Suprapubic skin (tissue), 4 donors: ENCODE measurements at places on chromosomes 2 and 18.

GRCh38 chr2:200839513-200839912 lies 24.9 kb downstream of the CLK1 start:
- H3K4me3 ChIP-seq = no peak overlapping the region
- H3K36me3 ChIP-seq = no peaks in the 10 kb centered on the region
- no peak for DNase-seq
- no peaks in the 10 kb centered on the region for H3K27me3 ChIP-seq

DNA sequence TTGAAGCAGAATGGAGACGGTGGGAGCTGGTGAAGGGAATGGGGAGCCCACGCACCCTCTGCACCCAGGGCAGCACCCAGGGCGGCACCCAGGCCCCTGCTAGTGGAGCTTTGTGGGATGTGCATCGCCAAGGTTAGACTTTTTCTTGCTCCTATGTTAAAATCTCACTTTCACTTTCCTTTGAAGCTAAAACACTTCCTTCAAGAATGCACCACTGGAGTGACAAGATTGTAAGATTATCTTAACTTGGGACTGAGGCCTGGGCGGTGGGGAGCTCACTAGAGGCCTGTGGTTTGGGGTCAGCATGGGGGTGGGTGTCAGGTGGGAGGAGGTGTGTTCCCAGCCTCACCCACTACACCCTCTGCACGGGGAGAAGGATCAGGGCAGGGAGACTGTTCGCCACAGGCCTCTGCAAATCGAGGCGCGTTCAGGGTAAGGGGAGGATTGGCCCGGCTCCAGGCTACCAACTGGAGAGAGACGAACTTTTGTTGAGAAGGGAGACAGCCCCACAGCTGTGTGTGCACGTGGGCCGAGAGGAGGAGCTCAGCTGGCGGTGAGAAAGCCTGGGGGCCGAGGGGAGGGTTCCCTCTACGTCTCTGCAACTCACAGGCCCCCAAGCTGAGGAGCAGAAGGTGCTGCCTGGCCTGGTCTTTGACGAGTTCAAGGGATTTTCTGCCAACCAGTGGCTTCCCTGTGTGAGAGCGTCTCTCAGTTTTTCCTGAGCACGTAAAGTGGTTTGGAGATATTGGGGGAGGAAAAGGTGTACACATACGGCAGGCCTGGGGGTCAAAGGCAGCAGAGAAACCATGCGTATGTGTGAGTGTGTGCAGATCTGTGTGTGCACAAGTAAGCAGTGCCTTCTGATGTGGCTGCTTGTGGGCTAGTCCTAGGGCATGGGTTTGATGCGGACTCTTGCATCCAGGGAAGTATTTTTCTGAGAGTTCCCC lies 147.7 kb downstream of the KLHL29 start:
- no peaks in the 10 kb centered on the region for H3K36me3 ChIP-seq
- no peaks in the 10 kb centered on the region for H3K27me3 ChIP-seq
- peaks cover 13% of the 10 kb centered on the region for H3K4me1 ChIP-seq
- H3K27ac ChIP-seq = peak overlapping the region; percentile 41
- H3K4me3 ChIP-seq = no peak overlapping the region

- no peaks in the 10 kb centered on the region for H3K27me3 ChIP-seq
- H3K4me3 ChIP-seq = no peak overlapping the region
- H3K36me3 ChIP-seq = no peaks in the 10 kb centered on the region
- H3K27ac ChIP-seq = no peak overlapping the region
- H3K4me1 ChIP-seq = peaks cover 12% of the 10 kb centered on the region
Observed at GRCh38 chr2:207892716-207893402, 123.2 kb upstream of the FZD5 start.

- H3K4me3 ChIP-seq = no peak overlapping the region
- peak; percentile 73 for DNase-seq
- no peaks in the 10 kb centered on the region for H3K27me3 ChIP-seq
- no peaks in the 10 kb centered on the region for H3K36me3 ChIP-seq
- no peak overlapping the region for H3K27ac ChIP-seq
Observed at GRCh38 chr2:120704696-120705095, 31.0 kb upstream of the GLI2 start.

GRCh38 chr2:239552213-239552926 lies 151.6 kb upstream of the HDAC4 start:
- no peak overlapping the region for H3K4me3 ChIP-seq
- H3K4me1 ChIP-seq = no peaks in the 10 kb centered on the region
- H3K36me3 ChIP-seq = no peaks in the 10 kb centered on the region
- H3K27me3 ChIP-seq = no peaks in the 10 kb centered on the region

- H3K4me3 ChIP-seq = no peak overlapping the region
- DNase-seq = no peak
- no peak overlapping the region for H3K27ac ChIP-seq
- H3K4me1 ChIP-seq = no peaks in the 10 kb centered on the region
- no peaks in the 10 kb centered on the region for H3K27me3 ChIP-seq
- no peaks in the 10 kb centered on the region for H3K36me3 ChIP-seq
Observed at GRCh38 chr18:36734596-36734995, 94.2 kb downstream of the TPGS2 start.

GRCh38 chr2:233799087-233799665 lies 21.0 kb downstream of the MROH2A start:
- no peaks in the 10 kb centered on the region for H3K36me3 ChIP-seq
- peak; percentile 44 for DNase-seq
- H3K4me1 ChIP-seq = no peaks in the 10 kb centered on the region
- H3K4me3 ChIP-seq = no peak overlapping the region
- H3K27me3 ChIP-seq = peaks cover 2% of the 10 kb centered on the region

DNA sequence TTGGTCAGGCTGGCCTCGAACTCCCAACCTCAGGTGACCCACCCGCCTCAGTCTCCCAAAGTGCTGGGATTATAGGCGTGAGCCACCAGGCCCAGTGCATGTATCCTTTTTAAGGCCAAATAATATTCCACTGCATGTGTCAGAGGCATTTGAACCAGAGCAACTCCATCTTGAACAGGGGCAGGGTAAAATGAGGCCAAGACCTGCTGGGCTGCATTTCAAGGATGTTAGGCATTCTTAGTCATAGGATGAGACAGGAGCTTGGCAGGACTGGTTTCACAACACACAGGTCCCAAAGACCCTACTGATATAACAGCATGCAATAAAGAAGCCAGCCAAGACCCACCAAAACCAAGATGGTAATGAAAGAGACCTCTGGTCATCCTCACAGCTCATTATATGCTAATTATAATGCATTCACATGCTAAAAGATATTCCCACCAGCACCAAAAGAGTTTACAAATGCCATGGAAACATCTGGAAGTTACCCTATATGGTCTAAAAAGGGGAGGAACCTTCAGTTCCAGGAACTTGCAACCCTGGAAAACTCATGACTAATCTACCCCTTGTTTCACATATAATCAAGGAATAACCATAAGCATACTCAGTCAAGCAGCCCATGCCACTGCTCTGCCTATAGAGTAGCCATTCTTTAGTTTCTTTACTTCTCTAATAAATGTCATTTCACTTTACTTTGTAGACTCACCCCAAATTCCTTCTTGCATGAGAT lies 204.6 kb downstream of the RAB3GAP1 start:
- no peak overlapping the region for H3K27ac ChIP-seq
- H3K4me1 ChIP-seq = no peaks in the 10 kb centered on the region
- DNase-seq = no peak

DNA sequence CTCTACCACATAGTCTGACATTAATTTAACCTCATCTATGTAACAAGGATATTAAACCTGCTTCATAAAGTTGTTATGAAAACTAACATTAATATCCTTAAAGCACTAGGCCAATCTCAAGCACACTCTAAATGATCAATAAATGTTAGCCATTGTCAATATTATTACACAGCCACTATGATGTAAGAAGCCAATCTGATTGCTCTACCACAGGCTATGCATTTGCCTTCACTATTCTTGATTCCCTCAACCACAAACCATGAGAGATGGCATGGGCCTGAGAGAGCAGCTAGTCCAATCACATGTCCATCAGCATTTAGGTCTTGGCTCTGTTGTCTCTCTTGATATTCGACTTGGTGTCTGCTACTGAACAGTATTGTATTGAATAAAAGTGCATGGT lies 4.2 kb downstream of the SLC25A12 start:
- H3K27me3 ChIP-seq = no peaks in the 10 kb centered on the region
- no peaks in the 10 kb centered on the region for H3K36me3 ChIP-seq
- peaks cover 15% of the 10 kb centered on the region for H3K4me1 ChIP-seq
- no peak overlapping the region for H3K27ac ChIP-seq
- no peak overlapping the region for H3K4me3 ChIP-seq

DNA sequence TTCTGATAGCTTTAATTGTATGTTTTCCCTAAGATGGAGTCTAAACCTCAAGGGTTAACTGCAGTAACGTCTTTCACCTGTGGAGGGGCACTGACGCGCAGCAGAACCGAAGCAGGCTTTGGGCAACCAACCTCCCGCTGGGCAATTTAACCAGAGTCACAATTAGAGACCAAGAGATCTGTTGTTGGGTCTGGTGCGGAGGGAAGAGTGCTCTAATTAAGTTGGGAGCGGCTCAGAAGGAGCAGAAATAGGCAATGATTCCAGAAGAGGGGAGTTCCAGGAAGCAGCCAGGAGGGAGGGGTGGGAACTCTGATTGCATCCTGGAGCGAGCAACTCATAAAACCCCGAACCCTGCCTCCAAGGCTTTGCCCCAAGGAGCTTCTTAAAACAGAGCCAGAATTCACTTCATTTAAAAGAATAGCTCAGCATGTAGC lies 245.8 kb downstream of the PAX3 start:
- H3K27ac ChIP-seq = no peak overlapping the region
- no peaks in the 10 kb centered on the region for H3K4me1 ChIP-seq
- no peak for DNase-seq
- no peaks in the 10 kb centered on the region for H3K36me3 ChIP-seq
- H3K4me3 ChIP-seq = no peak overlapping the region
- peaks cover 77% of the 10 kb centered on the region for H3K27me3 ChIP-seq

DNA sequence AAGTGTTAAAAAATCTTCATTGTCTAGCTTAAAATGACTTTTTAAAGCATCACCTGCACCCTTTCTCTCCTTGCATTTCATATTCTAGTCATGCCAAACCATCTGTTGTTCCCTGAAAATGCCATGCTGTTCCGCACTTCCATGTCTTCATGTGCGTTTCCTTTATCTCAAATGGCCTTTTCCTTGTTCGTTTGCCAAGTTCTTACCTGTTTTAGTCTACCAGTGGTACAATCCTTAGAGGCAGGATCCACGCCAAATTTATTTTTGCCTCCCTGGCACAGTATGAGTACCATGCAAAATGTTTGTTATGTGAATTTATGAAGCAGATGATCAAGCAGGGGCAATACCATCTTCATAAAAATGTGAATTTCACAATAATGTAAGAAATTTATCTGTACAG lies 37.0 kb downstream of the TMEFF2 start:
- DNase-seq = no peak
- H3K27me3 ChIP-seq = no peaks in the 10 kb centered on the region
- no peak overlapping the region for H3K27ac ChIP-seq
- H3K36me3 ChIP-seq = no peaks in the 10 kb centered on the region

GRCh38 chr2:239669181-239669898 lies 268.5 kb upstream of the HDAC4 start:
- no peak overlapping the region for H3K27ac ChIP-seq
- DNase-seq = no peak
- H3K27me3 ChIP-seq = no peaks in the 10 kb centered on the region
- no peaks in the 10 kb centered on the region for H3K36me3 ChIP-seq
- H3K4me3 ChIP-seq = no peak overlapping the region
- peaks cover 14% of the 10 kb centered on the region for H3K4me1 ChIP-seq

- H3K4me3 ChIP-seq = no peak overlapping the region
- no peak overlapping the region for H3K27ac ChIP-seq
- no peak for DNase-seq
Observed at GRCh38 chr2:199977984-199978415, 22.6 kb downstream of the MAIP1 start.

DNA sequence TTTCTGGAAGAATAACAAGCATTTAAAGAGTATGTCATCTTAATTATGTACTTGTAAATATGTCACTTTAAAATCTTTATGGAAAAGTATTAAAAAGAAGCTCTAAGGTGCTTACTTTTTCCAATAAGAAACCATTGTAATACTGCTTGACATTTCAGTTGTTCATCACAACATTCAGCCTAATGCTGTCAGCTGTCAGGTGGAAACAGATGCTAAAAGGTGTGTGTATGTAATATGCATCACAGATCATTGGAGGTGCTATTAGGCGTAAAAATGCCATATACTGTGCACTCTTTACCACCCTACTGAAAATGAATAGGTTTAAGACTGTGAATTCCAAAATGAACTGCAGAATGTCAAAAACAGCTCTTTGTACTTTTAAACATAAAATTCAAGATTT lies 40.3 kb downstream of the METTL8 start:
- no peak overlapping the region for H3K27ac ChIP-seq
- H3K27me3 ChIP-seq = no peaks in the 10 kb centered on the region
- H3K4me3 ChIP-seq = no peak overlapping the region
- no peaks in the 10 kb centered on the region for H3K4me1 ChIP-seq
- no peaks in the 10 kb centered on the region for H3K36me3 ChIP-seq
- DNase-seq = no peak

DNA sequence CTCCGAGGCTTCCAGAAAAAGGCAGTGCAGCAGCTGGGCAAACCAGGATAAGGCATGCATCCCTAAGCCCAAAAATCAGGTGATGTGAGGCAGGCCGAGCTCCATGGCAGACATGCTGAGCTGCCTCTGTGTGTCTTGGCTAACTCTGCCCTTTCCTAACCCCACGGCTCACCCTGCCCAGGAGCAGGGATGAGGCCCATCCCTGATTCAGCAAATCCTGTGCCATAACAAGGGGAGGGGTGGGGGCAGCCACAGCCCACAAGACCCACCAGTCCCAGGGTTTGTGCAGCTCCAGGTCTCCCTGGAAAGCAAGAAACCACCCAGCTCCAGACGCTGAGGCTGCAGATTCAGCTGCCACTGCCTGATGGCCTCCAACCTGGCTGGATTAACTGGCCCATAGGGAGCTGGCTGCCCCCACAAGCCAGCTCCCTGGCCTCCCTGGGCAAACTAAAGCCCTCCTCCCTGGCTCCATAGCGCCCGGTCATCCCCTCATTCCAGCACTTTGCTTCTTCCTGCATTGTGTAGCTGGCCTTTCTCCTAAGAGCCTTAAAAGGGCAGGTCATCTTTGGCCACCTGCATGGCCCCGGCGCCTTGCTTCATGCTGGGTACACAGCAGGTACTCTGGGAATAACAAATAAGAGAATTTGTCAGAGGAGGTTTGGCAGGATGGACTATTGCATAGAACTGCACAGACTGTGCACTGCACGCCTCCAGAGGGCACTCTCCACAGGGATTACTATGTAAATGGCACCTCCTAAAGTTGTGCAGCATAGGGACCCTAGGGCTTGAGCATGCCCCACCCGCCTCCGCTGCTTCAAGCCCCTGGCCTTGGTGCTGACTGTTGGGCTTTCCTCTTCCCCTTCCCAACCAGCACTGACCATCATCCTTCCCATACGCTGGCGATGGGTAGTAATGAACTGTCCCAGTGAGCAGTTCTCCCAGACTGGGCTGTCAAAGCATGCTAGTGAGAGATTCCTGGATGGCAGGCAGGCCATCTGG lies 10.7 kb downstream of the STEAP3 start:
- no peak overlapping the region for H3K27ac ChIP-seq
- H3K4me3 ChIP-seq = no peak overlapping the region
- H3K36me3 ChIP-seq = no peaks in the 10 kb centered on the region
- no peak for DNase-seq
- no peaks in the 10 kb centered on the region for H3K27me3 ChIP-seq
- peaks cover 5% of the 10 kb centered on the region for H3K4me1 ChIP-seq

DNA sequence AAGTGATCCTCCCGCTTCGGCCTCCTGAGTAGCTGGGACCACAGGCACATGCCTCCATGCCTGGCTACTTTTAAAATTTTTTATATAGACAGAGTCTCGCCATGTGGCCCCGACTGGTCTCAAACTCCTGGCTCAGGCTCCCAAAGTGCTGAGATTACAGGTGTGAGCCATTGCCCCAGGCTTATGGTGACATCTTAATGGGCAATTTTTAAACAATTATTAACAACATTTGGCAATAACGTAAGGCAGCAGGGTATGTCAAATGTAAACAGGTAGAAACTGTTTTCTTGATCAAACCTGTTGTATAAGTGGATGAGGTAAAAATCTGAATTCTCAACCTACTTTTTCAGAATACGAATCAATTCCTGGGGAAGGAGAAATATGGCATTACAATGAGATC lies 11.0 kb downstream of the FECH start:
- no peak overlapping the region for H3K27ac ChIP-seq
- no peaks in the 10 kb centered on the region for H3K27me3 ChIP-seq
- H3K4me1 ChIP-seq = no peaks in the 10 kb centered on the region
- no peak for DNase-seq
